AML-193 (cell line): ENCODE measurements at places on chromosomes 1 and 21.

GRCh38 chr1:119286587-119287181, 81.9 kb upstream of the HAO2 start:
- peak; percentile 23 for DNase-seq

DNA sequence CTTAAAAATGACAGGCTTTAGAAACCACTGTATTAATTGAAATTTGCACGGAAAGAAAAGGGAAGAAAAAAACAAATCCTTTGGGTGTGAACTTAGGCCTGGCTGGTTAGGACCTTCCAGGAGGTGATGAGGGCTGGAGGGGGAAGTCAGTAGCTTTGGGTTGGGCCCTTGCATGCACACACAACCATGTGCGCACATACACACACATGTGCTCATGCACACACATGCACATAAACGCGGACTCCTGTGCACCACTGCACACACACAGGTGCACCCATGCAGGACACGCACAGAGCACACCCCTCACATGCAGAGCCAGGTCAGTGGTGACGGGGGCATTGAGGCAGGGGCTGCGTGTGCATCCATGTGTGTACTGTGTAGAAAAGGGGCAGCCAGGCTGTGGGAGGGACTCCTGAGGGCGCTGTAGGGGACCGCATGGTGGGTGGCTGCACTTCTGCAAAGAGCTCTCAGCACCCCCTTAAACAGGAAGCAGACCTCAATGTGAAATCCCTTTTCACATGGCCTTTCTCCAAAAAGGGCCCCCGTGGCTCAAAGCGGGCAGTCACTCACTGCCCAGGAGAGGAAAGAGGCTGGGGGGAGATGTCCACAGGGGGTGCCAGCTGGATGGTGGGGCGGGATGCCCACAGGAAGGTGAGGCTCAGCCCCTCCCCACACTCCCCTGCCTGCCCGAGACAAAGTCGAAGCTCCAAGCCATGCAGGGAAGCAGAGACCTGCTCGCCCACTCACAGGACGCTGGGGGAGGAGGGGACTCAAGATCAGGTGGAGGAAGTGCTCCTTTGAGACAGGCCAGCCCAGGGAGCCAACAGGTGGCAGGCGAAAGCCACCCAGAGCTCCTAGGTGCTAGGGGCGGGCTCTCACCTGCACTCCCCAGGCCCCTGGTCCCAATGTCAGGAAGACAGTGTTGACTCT, 95.2 kb downstream of the ITPKB start:
- peak; percentile 59 for DNase-seq

DNA sequence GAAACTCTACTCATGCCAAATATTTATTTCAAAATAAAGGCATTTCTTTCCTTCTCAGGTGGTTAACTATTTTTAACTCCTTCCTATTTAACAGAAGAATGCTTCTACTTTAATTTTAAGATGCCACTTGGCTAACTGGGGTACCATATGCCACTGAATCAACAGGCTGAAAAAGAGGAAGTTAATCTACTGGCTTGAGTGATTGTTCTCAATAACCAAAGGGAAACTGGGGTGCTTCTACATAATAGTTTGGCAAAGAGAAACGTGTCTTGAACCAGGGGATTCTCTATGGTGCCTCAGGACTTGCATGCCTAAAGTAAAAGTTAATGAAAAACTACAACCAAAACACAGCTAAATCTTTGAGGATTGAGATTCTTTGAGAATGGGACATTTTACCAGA, 142.6 kb downstream of the DENND1B start:
- peak; percentile 13 for DNase-seq

DNA sequence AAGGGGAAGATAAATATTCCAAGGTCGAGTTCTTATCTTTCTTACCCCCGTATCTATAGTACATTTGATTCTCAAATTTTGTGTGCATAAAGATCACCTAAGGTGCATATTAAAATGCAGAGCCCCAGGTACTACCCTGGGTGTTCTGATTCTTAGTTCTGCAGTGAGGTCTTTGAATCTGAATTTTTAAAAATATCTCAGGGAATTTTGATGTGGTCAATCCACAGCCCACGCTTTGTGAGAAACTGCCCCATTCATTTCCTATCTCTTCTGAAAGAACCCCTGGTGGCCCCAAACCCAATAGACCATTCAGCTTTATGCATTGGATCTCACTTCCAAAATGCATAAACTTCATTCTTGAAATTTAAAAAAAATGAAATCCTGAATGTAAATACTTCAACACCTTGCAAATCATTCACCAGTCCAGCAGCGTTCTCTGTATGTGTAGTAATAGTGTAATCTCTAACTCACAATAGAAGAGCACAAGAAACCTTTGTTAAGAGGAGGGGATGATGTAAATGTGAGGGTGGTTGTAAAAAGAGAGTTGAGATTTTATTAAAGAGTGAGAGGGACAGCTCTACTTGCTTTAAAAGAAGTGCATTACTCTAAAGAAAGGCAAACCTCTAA, 108.8 kb upstream of the ZP4 start:
- no peak for DNase-seq

DNA sequence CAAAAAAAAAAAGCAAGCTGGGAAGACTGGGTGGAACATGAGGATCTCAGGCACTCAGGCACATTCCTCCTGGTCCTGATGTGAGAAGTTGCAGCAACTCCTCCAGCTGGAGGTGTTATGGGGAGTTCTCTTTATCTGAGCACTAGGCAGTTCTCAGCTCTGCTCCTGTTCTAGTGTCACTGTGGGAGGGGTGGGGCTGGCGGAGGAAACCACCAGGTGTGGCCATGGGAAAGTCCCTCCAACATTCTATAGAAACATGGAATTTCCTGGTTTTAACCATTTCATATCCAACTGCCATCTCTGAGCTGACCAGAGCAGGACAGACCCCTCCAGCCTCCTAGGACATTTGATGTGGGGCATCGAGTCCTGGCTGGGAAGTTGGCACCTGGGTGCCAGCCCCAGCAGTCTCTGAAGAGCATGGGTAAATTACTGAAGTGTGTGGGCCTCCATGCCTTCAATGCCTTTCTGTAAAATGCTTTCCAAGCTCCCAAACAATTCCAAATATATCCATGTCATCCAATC, 804 bp upstream of the IKBKE start:
- DNase-seq, result no peak

DNA sequence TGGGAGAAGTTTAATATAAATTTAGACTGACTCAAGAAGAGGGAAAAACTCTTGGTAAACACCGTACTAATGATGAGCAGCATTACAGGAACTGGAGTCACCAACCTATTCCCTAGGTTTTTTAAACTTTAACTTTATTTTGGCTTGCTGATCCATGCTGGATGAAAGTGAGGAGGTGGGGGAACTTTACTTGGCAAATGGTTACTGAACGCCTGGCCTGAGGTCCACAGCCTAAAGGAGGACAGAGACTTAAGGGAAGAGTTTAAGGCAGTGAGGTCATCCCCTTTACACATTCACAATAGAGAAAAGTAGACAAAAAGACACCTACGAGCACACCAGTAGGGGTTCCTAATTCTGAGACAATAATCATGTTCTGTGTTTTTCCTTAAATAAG, 25.6 kb upstream of the A3GALT2 start:
- no peak for DNase-seq

DNA sequence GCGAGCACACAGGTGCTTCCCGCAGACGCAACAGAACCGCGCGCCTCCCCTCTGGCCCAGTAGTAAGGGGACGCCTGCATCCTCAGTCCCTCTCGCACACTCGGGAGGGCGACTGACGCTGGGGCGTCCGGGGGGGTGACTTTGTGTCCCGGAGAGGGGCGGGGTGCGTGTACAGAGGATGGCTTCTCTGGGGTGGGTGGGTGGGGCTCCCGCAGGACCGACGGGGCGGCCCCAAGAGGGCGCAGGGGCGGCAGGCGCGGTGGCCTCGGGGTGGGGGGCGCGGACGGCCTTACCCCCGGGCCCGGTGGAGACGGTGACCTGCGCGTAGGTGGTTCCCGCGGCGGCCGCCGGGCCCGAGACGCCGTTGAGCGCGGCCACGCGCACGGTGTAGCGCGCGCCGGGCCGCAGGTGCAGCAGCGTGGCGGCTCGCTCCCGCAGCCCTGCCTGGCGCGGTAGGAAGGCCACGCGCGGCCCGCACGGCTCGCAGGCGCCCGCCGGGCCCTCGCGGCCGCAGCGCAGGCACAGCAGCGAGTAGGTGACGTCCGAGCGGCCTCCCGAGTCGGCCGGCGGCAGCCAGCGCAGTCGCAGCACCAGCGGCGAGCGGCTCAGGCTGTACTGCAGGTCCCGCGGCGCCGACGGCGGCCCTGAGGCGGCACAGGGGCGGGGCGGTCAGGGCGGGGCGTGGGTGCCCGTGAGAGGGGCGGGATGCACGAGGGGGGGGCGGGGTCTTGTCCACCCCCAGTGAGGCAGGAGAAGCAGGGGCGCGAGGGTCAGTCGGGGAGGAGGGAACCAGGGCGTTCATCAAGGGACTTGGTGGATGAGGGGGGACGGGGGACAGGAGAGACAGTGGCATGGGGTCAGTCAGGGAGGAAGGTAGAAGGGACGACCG, 12.1 kb downstream of the EPHA10 start:
- DNase-seq, result no peak
